ENCODE measurements at places on chromosomes 2 and 18.

GRCh38 chr2:43349904-43350303 lies 123.5 kb upstream of the ZFP36L2 start:
- DNase-seq = no peak

GRCh38 chr2:6181525-6181924 lies 489.3 kb downstream of the SOX11 start:
- DNase-seq = no peak

- DNase-seq = no peak
Measured at GRCh38 chr2:148634749-148635148, 9.8 kb upstream of the EPC2 start.

- DNase-seq = no peak
Measured at GRCh38 chr2:174970092-174970491, 35.1 kb downstream of the CHN1 start.

DNA sequence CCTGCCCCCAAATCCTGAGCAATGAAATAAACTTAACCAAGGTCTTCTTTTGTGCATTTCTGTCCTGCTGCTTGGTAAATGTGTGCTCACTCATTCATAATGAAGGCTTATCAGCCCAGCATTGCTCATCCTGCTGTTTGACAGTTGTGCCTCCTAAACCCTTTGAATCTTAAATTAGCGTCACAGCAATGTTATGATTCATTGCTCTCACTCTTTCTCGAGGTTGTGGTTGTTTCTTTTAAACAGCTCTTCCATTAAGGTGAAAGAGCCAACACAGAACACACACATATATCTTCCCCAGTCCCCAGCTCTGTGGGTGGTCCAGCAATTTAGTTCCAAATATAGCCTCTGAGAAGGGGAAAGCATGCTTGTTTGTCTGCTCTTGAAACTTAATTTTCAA lies 84.0 kb downstream of the EVA1A start:
- no peak for DNase-seq

- no peak for DNase-seq
Measured at GRCh38 chr18:25141886-25142285, 210.1 kb downstream of the ZNF521 start.

DNA sequence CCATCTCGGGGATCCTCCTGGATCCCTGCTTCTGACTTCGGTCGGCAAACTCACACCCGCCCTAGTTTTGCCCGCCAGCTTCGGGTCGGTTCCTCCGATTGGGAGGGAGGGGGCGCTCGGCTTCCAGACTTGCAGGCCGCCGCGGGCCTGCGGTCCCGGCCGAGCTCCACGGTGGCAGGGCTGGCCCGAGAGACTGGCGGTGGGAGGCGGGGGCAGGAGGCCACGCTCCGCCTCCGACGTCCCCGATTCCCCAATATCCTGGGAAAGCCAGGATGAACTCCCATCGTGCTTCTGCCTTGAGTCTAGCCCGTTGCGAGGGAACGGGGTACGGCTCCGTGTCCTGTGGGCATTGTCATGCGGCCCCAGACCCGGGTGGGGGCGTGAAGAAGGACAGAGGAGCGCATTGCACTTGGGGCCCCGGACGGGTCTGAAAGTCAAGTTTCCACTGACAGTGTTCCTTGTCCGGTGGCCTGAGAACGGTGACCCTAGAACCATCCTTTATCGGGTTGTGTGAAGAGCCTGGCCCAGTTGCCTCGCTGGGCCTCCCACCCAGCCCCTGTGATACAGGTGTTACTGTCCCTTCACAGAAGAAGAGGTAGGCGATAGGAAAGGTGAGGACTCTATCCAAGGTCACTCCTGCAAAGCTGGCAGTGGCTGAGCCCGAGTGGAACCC lies 2.4 kb upstream of the INHBB start:
- peak; percentile 72 for DNase-seq

GRCh38 chr2:5482929-5483331 lies 209.3 kb upstream of the SOX11 start:
- no peak for DNase-seq

GRCh38 chr2:177464549-177464948 lies 72.0 kb downstream of the AGPS start:
- DNase-seq = no peak

DNA sequence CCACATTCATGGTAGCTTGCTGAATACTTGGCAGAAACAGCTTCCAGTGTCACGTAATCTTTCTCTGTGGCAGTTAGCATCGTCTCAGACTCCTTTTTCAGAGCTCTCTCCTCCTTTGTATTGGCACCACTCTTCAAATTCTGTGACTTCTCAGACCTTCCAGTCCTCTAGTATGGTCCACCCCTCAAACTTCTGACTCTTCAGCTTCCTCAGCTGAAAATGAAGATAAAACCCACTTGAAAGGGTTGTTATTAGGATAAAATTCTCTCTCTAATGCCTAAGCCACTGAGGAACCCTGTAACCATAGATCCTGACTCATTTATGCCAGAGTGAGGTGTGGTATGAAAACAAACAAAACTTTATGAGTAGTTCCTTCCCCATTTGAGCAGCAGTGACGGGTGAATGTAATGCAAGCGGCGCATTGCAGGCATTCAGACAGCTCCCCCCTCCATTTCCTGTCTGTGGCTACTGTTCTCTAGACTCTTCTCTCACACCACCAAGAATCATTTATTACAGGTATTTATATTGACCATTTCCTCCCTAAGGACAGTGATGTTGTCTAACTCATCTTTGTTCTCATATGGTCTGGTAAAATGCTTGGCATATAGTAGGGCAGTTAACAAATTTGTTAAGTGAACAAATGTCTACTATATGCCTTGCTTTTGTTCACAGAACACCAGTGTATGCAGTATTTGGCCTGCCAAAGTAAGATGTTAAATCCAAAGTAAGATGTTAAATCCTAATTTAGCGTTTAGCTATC lies 35.3 kb downstream of the GALNT1 start:
- no peak for DNase-seq
